ENCODE measurements at places on chromosomes 5 and 9. TPM values are rescaled to one million over a fixed set of nuclear protein-coding genes. Genes with fewer than 3 reads are reported as not detected.

- DNase-seq = no peak
Observed at GRCh38 chr5:55406292-55406691, 98.5 kb downstream of the MTREX start.

DNA sequence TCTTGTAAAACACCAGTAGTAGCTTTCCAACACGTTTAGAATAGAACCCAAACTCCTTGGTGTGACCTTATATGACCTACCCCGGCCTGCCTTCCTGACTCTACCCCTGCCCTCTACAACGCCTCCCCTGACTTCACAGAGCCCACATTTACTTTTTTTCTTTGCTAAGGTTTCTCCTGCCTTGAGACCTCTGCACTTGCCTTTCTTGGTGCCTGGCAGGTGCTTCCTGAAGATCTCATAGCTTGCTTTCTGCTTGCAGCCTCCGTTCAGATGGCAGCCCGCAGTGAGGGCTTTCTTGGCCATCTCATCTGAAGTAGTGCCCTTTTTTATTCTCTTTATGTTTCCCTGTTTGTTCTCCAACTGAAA is 24.3 kb downstream of the NUP214 start:
- DNase-seq = no peak

- DNase-seq = no peak
Observed at GRCh38 chr5:644509-644908, 32.4 kb downstream of the CEP72 start.

- DNase-seq = no peak
Observed at GRCh38 chr5:3962113-3962512, 366.5 kb downstream of the IRX1 start.

GRCh38 chr5:142846406-142846805 is 76.2 kb downstream of the ARHGAP26 start:
- no peak for DNase-seq

- DNase-seq = no peak
Observed at GRCh38 chr5:137148159-137148558, 351.0 kb downstream of the SPOCK1 start.

- DNase-seq = no peak
Observed at GRCh38 chr5:133863857-133864585, 104.4 kb downstream of the C5orf15 start.

- no peak for DNase-seq
Observed at GRCh38 chr5:140130949-140131733, 5.4 kb downstream of the IGIP start.

DNA sequence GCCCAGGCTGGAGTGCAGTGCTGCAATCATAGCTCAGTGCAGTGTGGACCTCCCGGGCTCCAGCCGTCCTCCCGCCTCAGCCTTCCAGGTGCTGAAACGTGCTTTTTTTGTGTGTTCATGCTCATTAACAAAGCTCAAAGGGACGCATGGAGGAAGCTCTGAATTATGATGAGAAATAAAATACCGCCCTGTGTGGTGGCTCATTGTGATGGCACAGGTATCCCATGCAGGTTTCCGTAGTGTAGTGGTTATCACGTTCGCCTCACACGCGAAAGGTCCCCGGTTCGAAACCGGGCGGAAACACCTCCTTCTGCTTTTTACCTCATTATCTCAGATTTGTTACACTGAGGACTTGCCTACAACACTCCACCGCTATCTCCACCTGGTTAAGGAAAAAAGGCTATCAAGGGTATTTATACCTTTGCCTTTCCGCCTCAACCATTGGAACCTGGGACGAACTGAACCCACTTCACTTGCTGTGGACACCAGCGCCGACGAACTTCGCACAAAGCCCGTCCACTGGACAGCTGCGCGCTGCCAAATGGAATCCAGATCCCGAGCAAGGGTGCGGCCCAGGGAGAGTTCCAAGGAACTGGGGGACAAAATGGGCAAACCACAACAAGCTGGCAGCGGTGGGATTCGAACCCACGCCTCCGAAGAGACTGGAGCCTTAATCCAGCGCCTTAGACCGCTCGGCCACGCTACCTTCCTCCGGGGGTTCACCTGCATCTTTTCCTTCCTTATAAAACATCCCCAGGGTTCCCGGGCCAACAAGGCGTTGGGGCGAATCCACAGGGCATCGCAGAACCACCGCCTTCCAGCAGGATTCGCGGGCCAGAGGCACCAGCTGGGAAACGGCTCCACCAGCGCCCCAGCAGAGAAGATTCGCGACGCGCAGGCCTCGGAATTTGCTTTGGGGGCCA is 26.3 kb downstream of the OR2V2 start:
- DNase-seq = no peak

- no peak for DNase-seq
Observed at GRCh38 chr5:86716121-86716520, 98.4 kb downstream of the COX7C start.

DNA sequence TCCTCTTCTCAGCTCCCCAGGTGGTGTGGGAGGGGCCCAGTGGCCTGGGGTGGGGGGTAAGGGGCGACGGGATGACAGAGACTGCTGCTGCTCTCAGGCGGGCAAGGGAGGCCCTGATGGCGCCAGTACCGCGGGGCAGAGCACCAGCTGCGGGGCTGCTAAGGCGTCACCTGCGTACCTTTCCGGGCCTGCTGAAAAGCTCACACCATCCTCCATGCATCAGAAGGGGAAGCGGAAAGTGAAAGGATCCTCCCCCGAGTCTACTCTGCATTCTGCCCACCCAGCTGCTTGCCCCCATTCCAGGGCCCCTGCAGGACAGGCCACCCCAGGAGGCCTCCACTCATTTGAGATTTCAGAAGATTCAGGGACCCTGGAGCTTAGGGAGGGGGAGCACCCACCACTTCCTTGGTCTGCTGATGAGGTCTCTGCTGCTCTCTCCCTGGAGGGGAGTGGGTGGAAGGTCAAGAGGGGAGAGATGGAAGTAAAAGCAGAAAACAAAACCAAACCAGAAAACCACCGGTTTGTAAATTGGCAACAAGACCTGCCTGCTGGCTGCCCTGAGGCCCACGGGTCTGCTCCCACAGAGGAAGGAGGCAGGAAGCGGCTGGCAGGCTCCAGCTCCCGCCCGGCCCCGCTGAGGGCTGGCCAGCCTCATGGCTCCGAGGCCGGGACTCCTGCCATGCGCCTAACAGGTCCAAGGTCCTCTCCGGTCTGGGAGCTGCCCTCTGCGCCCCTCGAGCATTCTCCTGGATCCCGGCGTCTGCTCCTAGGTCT is 33.6 kb downstream of the PRRT1B start:
- no peak for DNase-seq

DNA sequence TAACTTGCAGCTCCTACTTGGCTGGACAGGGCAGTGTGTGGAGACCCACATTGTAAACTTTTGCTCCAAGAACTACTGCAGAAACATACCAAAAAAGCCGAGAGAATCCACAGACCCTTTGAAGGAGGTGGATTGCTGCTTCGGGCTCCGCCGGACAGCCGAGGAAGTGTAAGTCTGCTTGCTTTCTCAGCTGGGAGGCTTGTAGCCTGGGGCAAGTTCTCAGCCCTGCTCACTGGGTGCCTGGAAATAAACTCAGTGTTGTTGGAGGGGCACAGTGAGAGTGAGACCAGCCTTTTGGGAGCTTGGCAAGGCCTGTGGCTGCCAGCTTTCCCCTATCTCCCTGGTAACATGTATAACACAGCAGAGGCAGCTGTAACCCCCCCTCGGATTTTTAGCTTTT is 215.6 kb downstream of the SYK start:
- DNase-seq = no peak

DNA sequence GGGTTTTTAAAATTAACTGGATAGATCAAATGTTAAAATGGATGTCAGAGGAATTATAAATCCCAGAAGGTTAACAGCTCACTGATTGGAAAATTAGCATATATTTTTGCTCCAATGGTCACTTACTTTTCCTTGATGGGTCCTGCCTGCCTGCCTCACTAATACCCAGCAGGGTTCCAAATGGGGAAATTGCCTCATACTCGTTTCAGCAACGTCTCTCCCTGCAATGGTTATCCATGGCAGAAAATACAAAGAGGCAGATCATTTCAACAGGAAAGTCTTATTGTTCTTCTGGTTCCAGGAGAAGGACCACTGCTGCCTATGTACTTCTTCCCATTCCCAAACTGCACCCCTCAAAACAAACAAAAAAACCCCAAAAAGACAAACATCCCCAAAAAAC is 71.3 kb downstream of the ERP44 start:
- no peak for DNase-seq

DNA sequence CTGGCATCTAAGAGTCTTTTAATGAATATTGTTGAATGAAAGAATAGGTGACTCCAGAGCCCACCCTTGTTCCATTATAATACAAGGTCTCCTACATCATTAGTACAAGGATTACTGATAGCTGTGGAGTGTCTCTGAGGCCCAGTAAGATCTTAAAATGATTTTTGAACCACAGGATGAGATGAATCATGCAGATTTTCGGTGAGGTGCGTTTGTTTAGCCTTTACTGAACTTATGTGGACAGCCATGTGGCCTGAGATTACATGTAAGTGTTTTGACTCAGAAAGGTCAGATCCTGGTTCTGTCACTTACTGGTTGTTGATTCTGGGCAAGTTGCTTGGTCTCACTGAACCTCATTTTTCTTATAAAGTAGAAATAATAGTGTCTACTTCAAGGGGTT is 21.6 kb downstream of the NFX1 start:
- no peak for DNase-seq

DNA sequence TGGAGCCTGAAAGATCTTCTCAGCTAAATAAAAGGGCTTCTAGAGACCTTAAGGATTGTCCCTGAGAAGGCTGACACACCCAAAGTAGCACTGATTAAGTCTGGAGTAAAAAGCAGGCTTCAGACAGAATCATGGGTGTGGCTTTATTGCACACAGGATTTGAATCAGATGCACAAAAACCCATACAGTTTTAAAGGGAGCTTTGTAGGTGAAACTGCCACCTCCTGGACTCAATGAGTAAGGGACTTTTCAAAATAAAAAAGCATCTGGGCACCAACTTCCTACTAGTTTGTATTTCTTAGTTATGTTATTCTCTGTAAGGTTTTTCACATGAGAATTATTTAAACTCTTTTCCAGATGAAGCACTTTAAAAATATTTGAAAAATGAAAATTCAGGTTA is 129.4 kb downstream of the EDIL3 start:
- no peak for DNase-seq

- DNase-seq = no peak
Observed at GRCh38 chr9:96599298-96599697, 20.3 kb downstream of the CDC14B start.

RABEPK gene
- total RNA-seq = 24.2 TPM

IZUMO3 gene
- total RNA-seq = not detected

PAPPA gene
- 15.5 TPM for total RNA-seq

MFAP3 gene
- 47.2 TPM for total RNA-seq

MUSK gene
- not detected for total RNA-seq

CCL19 gene
- not detected for total RNA-seq

PAEP gene
- total RNA-seq = 0.21 TPM

GABRG2 gene
- not detected for total RNA-seq

NOXA1 gene
- total RNA-seq = 0.84 TPM

Measured in kidney epithelial cell (primary cell).